Activated naive CD4-positive, alpha-beta T cell (primary cell): ENCODE measurements at places on chromosomes 3 and 15.

DNA sequence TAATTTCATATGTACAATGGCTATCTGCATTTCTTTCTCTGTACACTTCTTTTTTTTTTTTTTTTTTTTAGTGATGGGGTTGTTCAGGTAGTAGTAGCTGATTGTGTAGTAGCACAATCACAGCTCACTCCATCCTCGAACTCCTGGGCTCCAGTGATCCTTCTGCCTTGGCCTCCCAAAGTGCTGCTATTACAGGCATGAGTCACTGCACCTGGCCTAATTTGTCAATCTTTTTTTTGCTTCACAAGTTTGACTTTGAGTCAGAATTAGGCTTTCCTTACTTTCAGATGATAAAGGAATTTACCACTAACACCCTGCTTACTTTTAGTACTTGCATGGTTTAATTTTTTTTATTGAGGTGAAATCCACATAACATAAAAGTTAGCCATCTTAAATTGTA is 28.0 kb downstream of the MAP1A start:
- DNase-seq = no peak

GRCh38 chr3:155232605-155233004 is 60.9 kb downstream of the STRIT1 start:
- no peak for DNase-seq

- DNase-seq = no peak
These were observed 222.6 kb downstream of the ABHD5 start for GRCh38 chr3:43913036-43913948.

- DNase-seq = no peak
These were observed 43.4 kb upstream of the PRTG start for GRCh38 chr15:55786341-55786740.

DNA sequence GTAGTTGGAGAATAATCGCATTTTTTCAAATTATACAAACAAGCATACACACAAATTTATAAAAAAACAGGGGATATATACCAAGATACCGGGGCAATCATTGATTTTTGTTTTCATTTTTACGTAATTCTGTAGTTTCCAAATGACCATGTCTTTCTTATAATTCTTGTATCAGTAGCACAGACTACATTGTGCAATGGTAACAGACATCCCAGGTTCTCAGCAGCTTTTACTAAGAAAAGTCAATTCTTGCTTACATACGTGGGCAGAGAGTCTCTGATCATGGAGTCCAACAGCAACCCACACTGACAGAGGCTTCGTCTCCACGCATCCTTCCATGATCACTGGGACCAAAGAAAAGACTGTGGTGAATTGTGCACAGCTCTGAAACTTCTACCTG is 441.3 kb downstream of the TBL1XR1 start:
- no peak for DNase-seq

- DNase-seq = no peak
These were observed 1075.1 kb downstream of the AGBL1 start for GRCh38 chr15:87154761-87155160.

- no peak for DNase-seq
These were observed 5.5 kb downstream of the SFMBT1 start for GRCh38 chr3:53040351-53040820.

DNA sequence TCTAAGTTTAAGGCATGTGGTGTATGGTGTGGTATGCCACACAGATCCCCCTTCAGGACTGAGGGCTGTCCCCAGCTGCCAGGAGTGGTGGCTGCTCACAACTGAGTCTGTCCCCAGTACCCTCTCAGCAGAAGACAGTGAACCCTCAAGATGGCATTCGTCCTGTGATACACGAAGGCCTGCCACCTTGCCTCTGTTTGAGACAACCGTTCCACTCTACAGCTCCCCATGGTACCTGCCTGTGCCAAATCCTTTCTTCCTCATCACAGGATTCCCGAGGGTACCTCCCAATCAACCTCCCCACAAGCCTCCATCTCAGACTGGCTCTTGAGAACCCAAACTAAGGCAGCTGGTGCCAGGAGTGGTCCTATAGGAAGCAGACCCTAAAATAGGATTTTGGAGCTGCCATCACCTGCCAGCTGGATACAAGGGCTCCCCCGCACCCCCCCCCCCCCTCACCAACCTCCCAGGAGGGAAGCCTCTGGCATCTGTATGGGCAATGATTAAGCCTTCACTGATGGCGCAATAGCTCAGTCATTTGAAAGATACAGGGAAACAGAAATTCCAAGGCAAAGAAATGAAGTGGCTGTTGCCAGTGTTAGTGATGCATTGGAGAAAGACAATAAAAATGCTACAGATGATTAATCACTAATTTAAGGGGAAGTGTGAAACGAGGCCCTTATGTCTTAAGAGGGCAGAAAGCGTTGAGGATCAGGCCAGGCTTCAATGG is 230.0 kb upstream of the LYSMD4 start:
- DNase-seq = no peak

GRCh38 chr15:64693134-64693533 is 82.3 kb downstream of the RBPMS2 start:
- DNase-seq = no peak

GRCh38 chr3:64026346-64026745 is 3.1 kb upstream of the PSMD6 start:
- no peak for DNase-seq

- DNase-seq = no peak
These were observed 23.2 kb downstream of the SENP8 start for GRCh38 chr15:72141171-72142084.

GRCh38 chr15:51647128-51647562 is 24.6 kb upstream of the DMXL2 start:
- no peak for DNase-seq

DNA sequence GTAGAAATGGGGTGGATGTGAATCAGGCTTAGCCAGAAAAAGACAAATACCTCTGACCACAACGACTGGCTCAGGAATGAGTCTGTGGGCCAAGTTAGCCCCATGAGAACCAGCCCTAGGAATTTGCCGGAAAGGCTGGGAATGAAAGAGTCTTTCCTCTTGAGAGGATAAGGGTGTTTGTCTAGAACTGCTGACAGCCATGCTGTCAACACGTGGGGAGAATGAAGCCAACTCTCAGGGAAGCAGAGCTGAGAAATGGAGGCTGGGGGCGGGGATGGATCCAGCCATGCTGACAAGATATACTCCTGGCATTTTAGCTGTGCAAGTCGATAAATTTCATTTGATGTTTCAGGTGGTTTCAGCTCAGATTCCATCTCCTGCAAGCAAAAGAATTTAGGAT is 10.6 kb upstream of the SLC6A1 start:
- no peak for DNase-seq

DNA sequence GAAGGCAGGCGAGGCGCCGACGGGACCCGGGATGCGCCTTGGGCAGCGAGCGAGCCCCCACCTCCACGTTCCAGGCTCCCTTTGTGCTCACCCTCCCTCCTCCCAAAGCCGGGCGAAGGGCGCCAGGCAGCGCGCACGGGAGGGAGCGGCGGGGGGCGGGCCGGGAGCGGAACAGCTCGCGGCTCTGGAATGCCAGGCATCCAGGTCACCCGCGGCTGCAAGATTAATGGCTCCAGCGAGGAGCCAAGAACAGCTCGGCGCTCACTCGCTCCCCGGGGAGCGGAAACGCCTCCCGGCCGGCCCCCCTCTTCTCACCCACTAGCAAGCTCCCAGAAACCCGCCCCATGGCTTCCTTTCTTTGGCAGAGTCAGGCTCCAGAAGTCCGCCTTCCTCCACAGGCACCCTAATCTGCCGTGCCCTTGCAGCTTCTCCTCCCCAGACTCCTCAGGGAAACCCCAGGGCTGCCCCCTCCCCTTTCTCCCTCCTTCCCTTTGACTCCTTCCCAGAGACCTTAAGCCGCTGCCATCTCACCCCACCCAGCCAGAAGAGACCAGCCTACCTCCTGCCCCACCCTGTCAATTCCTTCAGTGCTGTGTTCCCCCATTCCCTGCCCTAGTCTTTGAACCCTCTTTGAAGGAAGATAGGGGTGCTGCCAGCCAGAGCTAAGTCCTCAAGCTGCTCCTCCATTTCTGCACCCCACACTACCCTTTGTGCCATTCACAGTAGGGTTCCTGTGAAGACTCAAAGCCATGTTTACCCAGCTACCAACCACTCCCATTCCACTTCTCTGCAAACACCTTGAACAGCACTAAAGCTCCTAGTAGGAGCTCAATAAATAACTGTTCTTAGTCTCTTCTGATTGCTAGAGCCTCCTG is 9.9 kb downstream of the AMOTL2 start:
- no peak for DNase-seq

- DNase-seq = no peak
These were observed 62.8 kb downstream of the CRYBG3 start for GRCh38 chr3:97884586-97885123.

DNA sequence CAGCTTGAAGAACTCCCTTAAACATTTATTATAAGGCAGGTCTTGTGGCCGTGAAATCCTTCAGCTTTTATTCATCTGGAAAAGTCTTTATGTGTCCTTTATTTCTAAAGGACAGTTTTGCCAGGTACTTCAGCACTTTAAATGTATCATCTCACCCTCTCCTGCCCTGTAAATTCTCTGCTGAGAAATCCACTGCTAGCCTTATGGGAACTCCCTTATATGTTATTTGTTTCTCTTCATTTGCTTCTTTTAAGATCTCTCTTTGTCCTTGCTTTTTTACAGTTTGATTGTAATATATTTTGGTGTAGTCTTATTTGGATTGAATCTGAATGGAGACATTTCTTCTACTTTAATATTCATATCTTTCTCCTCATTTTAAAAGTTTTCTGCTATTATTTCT is 86.7 kb upstream of the RBMS3 start:
- no peak for DNase-seq

- no peak for DNase-seq
These were observed 103.5 kb upstream of the SLC7A14 start for GRCh38 chr3:170689296-170689829.

- no peak for DNase-seq
These were observed 2.5 kb downstream of the GRAMD2A start for GRCh38 chr15:72195101-72195511.

- no peak for DNase-seq
These were observed 74.8 kb upstream of the NAALADL2 start for GRCh38 chr3:174784206-174784934.
